EH (cell line): ENCODE measurements at places on chromosomes 1 and 21.

GRCh38 chr1:18644446-18644845, 13.8 kb downstream of the PAX7 start:
- no peak for DNase-seq

- peak; percentile 98 for DNase-seq
These were observed 30.5 kb downstream of the TBCE start for GRCh38 chr1:235397733-235398132.

DNA sequence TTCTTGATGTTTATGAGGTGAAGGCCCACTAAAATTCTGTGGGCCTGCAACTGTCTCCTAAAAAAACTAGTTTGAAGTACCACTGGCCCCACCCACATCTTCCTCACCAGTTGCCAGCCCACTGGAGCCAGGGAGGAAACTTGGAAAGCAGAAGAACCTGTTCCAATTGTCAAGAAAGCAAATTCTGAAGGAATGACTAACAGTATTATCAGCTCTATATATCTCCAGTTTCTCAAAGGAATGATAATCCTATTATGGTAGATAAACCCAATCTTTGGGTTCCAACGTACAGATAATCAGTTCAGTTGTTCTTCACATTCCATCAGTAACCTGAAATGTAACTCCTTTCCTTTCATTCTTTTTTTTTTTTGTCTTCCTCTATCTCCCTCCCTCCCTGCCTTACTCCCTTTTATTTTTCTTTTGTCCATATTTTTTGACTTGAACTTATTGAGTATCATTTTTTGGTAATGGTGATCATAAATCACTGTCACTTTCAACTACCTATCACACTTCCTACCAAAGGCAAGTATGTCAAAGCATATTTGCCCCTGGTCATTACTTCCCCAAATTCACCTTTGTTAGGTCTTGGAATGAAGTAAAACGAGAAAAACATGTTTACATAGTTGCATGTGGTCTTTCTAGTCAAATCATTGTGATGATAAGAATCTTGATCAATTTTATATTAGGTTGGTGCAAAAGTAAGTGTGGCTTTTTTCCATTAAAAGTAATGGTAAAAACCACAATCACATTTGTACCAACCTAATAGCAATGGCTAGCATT, 943.4 kb downstream of the TTLL7 start:
- no peak for DNase-seq

- DNase-seq: peak; percentile 99
These were observed 18.7 kb downstream of the C1orf198 start for GRCh38 chr1:230849451-230850224.

DNA sequence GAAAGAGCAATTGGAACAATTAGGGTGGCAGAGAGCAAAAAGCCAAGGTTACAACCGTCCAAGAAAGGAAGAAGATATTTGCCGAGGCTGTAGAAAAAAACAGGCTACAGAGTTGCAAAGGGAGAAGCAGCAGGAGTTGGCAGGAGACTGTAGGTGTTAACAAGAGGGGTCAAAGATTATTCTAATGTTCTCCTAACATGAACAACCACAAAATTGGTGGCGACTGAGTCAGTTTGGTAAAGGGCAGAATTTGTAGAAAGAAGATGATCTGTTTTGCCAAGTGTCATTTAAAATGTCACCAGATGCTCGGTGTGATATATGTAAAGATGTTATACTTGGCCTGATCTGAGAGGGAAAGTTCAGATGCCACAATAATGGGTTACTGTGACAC, 401 bp upstream of the PRUNE1 start:
- no peak for DNase-seq

DNA sequence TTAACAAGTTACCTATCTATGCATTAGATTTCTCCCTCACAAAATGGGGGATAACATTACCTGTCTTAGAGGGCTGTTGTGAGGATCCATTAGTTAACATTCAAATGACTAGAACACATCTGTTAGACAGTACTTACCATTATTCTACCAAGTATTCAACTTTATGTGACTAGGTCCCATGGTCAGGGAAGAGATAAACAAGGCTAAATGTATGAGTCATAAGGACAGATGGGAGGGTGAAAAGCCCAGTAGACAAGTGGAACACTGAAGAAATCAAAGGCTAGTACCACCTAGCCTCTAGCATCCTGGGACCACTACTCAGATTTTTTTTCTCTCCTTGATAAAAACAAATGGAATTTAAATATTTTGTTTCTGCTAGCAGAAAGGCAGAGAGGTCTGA, 9.0 kb upstream of the VHLL start:
- peak; percentile 62 for DNase-seq

GRCh38 chr1:31714442-31715086, 10.7 kb upstream of the COL16A1 start:
- DNase-seq: peak; percentile 91

DNA sequence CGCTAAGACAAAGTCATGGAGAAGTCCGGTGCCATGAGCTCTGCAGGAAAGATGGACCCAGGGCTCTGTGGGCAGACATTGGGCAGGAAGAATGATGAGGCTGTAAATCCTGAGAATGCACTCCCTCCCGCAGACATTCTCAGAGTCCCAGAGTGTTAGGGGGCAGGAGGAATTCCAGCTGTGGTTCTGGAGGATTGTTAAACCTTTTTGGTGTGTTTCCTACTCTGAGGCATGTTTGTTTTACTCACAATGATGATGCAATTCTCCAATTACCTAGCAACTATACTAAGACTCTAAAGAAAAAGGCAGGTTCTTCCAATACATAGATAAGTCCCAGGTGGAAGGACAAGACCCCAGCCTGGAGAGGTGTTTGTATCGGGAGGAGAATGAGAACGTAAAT, 2.8 kb upstream of the CAPN9 start:
- peak; percentile 72 for DNase-seq

- DNase-seq: peak; percentile 68
These were observed 274.8 kb downstream of the PTPRC start for GRCh38 chr1:198913667-198914066.

DNA sequence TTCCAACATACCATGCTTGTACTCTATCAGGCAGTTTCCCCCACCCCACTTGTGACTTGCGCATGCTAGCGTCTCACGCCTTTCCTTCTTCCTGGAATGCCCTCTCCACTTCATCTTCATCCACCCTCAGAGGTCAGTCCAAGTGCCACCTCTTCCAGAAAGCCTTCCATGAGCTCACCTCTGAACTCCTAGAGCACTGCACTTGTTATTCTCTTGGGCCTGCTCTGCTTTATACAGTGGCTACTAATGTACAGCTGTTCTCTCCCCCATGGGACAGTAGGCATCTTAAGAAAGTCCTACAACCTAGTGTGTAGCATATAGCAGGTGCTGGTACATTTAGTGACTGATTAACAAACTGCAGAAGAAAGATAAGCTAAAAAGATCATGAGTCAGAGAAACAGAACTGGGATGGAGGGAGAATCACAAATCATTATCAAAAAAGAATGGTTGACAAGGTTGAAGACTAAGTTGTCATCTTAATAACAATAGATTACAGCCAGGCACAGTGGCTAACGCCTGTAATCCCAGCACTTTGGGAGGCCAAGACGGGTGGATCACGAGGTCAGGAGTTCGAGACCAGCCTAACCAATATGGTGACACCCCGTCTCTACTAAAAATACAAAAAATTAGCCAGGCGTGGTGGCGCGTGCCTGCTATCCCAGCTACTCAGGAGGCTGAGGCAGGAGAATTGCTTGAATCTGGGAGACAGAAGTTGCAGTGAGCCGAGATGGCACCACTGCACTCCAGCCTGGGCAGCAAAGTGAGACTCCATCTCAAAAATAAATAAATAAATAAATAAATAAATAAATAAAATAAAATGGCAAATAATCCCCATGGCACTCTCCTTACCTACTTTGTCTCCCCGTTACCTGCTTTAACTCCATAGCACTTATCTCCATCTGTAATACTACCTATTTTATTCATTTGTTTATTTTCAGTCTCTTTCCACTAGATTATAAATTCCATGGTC, 16.3 kb upstream of the TSPAN1 start:
- DNase-seq: no peak

DNA sequence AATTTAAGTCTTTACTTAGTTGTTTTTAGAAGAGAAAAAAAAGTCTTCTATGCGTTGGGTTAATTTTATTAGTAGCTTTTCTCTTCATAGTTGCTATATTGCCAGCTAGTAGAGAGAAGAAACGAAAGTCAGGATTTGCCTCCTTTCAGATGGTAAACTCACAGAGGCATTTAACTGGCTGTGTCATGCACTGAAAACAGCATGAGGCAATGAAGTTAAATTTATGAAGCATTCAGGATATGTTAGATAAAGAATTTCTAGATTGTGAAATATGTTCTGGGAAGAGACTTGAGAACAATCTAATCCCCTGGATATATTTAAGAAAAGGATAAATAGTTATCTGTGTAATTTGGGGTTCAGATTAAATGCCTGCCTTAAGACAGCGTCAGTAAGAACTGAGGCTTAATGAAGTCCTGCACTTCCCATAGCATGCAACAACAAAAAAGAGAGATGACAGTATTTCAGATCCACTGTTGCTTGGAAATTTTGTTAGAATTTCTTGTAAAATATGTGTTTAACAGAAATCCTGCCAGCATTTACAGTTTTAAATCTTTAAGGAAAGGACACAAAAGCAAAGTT, 1.7 kb downstream of the ANGPTL1 start:
- DNase-seq: peak; percentile 62

DNA sequence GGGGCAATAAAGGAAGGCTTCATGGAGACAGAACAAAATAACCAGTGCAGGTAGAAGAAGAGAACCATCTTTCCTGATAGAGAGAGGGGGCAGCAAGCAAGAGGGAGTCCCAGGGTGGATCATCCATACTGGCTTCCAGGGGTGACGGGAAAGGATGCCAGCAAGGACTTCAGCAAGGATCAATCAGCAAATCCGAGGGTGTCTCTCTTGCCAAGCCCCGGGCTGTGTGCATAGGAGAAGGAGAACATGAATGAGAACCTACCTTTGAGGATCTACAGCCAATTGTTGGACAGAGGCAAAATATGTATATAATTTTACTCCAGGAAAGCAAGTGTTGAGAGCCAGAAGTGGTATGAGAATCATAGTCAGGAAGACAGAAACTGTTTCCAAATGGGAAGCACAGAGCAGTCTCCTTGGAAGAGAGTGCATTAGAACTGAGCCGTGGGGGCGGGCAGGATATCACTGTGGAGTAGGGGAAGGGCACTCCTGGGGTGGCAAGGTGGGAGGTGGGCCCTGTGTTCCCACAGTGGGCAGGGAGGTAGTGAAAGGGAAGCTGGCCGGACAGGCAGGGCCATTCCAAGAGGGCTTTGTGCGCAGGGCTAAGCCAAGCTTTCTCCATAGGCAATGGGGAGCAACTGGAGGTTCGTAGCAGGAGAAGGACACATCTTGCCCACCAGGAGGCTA, 1.1 kb upstream of the S100A9 start:
- no peak for DNase-seq

- no peak for DNase-seq
These were observed 204.7 kb downstream of the LHX8 start for GRCh38 chr1:75338616-75339483.

- DNase-seq: no peak
These were observed 389.3 kb downstream of the CAMTA1 start for GRCh38 chr1:7174561-7174960.

- no peak for DNase-seq
These were observed 7.1 kb downstream of the GLUL start for GRCh38 chr1:182384387-182384960.

- DNase-seq: no peak
These were observed 35.7 kb upstream of the MYSM1 start for GRCh38 chr1:58735586-58735985.

- DNase-seq: peak; percentile 15
These were observed 61.3 kb downstream of the PTBP2 start for GRCh38 chr1:96782856-96783255.

DNA sequence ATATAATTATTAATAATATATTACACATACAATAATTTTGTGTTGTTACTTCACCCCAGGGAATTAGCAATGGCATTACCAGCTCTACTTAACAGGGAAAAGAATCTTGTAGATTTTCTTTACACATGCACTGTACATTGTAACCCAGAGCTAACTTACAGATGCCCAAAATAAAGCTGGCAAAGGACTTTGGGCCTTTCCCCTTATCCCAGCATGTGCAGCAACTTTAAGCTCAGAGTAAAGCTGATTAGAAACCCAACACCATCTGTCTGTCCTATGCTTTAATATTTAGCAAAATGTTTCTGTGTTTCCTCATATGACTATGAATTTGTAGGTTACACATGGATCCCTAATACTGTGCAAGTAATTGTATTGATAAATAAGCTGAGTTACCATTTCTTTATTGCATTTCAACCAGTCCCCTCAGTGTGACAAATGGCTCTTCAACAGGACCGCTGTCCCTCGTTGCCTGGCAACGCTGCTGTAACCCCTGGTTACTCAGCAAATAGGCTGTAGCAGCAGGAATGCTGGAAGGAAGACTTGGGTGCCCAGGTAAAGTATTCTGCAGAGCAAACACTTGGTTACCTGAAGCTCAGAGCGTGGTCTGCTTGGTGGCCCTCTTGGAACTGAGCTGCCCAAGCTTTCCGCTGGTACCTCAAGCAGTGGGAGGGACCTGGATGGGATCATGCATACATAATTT, at the start of gene USH2A:
Gene USH2A, minus strand, starts transcription at position 628 of the 700 bp plus-strand sequence. CDS start 1,112 bp downstream, outside the sequence.
- DNase-seq: no peak

DNA sequence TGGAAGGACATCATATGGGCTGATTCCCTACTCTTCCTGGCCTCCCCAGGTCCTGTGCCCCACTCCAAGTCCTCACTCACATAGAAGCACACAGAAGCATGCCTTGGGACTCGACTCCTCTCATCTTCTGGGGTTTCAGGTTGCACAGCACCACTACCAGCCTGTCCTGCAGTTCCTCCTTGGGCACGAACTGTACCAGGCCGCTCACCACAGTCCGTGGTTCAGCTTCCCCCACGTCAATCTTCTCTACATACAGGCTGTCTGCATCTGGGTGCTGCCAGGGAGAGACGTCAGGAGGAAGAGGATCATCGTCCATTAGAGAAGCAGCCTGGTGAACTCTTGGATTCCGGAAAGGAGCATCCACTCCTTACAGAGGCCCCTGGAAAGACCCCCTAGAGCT, 37.2 kb downstream of the YARS1 start:
- no peak for DNase-seq

DNA sequence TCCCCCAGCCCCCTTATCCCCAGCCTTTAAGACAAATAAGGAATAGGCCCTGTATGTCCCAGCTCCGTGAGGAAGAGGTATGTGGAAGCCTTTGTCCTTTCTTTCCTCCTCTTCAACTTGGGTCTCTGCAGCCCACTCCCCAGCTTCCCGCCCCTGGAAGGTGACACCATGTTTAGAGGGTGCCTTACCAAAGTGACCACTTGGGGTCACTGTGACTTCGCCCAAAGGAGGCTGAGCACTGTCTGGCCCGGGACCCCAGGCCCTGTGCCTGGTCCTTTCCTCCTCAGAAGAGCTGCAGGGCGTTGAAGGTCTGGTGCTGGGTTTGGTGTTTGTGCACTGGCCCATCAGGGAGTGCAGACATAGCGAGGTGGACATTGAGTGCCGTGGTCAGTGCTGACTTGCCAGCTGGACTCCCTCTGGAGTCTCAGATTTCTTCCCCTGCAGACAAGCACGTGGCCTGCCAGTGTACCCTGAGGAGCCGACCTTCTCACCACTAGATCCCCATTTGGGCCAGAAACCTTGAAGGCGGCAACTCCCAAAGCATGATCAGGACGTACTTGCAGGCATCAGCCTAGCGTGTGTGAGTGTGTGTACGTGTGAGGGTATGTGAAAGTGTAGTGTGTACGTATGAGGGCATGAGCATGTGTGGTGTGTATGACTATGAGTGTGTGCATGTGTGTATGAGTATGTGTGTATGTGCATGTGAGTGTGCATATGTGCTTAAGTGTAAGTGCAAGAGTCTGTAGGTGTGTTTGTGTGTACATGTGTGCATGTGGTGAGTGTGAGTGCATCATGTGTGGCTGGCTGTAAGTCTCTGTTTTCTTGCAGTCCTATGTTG, 181.4 kb upstream of the KIAA0040 start:
- DNase-seq: peak; percentile 10

GRCh38 chr1:59383963-59384362, 87.1 kb downstream of the FGGY start:
- peak; percentile 52 for DNase-seq

- no peak for DNase-seq
These were observed 23.7 kb downstream of the RWDD3 start for GRCh38 chr1:95257758-95258157.
